Gastrocnemius medialis (tissue), 4 donors: ENCODE measurements at places on chromosomes 6 and 20. TPM values are rescaled to one million over a fixed set of nuclear protein-coding genes. Genes with fewer than 3 reads are reported as not detected.

PROKR2 gene
- total RNA-seq: not detected

CCN6 gene
- total RNA-seq: not detected

SNAI1 gene
- 1.3 TPM for total RNA-seq

GABRR2 gene
- 0.24 TPM for total RNA-seq

IPCEF1 gene
- total RNA-seq: not detected

PRSS16 gene
- total RNA-seq: not detected

RAET1E gene
- total RNA-seq: 3.9 TPM

- peaks cover 26% of the 10 kb centered on the region for H3K4me1 ChIP-seq
- peak overlapping the region; percentile 63 for H3K27ac ChIP-seq
- H3K27me3 ChIP-seq: no peaks in the 10 kb centered on the region
- H3K36me3 ChIP-seq: no peaks in the 10 kb centered on the region
- no peak for DNase-seq
Measured at GRCh38 chr6:137261361-137261760, 42.2 kb upstream of the IFNGR1 start.

DNA sequence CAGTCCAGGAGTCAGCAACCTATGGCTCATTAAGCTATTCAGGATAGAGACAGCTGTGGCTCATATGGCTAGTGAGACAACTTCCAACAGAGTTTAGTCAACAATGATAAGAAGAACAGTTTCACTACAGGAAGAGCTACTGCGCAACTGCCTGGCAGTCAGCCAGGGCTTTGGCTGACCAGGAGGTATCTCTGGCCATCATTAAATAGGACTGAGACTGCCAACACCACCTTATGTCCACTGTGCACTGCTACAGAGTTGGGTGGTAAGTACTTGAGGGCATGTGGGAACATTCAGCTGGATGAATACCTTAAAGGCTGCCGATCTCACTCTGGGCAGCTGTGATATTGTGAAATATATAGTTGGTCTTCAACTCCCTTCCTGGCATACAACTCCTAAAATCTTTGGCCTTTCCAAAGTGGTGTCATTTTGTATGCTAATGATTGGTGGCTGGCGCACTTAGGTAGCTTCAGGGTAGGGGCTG is 52.2 kb upstream of the FAM83C start:
- H3K27me3 ChIP-seq: no peaks in the 10 kb centered on the region
- H3K4me3 ChIP-seq: no peak overlapping the region
- peaks cover 48% of the 10 kb centered on the region for H3K4me1 ChIP-seq
- peaks cover 30% of the 10 kb centered on the region for H3K36me3 ChIP-seq
- peak; percentile 56 for DNase-seq

GRCh38 chr6:36946526-36946925 is 8.0 kb upstream of the PI16 start:
- no peak overlapping the region for H3K27ac ChIP-seq
- no peaks in the 10 kb centered on the region for H3K36me3 ChIP-seq
- no peak for DNase-seq
- no peaks in the 10 kb centered on the region for H3K27me3 ChIP-seq

GRCh38 chr6:138752017-138752416 is 21.6 kb upstream of the CCDC28A start:
- no peak overlapping the region for H3K27ac ChIP-seq
- no peak overlapping the region for H3K4me3 ChIP-seq
- H3K27me3 ChIP-seq: no peaks in the 10 kb centered on the region
- H3K4me1 ChIP-seq: no peaks in the 10 kb centered on the region

GRCh38 chr6:151121900-151122299 is 117.9 kb upstream of the AKAP12 start:
- DNase-seq: peak; percentile 6
- H3K27ac ChIP-seq: no peak overlapping the region
- no peaks in the 10 kb centered on the region for H3K36me3 ChIP-seq

DNA sequence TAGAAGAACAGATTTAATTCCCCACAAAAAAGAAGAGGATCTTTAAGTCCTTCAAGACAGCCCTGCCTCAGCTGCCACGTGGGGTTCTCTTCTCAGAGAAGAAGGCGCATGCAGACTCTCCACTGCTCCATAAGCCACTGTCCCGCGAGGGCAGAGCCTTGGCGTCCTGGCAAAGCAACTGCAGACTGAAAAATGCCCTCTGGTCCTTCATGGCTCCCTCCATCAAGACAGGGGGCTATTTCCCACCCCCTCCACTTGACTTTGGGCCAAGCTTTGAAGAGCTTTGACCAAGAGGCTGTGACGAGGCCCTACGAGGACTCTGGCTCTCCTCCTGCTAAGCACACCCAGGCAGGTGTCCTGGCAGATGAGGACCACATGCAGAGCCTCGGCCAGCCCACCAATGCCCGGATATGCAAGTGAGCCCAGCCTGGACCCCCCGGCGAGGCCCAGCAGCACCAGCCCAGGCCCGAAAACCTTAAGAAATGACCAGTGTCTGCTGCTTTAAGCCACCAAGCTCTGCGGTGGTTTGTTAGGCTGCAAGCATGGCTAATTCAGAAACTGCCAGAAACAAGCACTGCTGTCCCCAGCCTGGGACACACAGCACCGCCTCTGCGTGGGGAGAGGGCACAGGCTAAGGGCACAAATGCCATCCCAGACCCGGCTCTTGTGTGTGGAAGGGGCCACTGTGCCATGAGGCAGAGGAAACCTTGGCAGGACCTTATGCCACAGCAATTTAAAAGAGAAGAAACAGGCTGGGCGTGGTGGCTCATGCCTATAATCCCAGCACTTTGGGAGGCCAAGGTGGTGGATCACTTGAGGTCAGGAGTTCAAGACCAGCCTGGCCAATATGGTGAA is 16.1 kb downstream of the GMEB2 start:
- no peak for DNase-seq
- H3K4me1 ChIP-seq: peaks cover 4% of the 10 kb centered on the region
- no peak overlapping the region for H3K27ac ChIP-seq

DNA sequence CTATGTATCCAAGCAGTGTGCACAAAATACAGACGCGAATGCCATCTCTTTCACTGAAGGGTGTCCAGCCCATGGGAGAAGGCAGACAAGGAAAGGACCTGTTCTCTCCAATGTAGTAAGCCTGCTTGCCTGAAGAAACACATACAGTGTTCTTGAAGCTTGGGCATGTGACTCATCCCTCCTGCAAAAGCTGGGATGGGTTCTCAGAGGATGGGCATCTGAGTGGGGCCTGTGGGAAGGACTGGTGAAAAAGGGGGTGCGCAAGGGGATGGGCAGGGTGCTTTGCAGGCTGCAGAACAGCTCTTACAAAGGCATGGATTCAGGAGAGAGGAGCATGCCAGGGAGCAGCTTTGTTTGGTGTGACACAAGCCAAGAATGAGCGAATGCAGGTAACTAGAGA is 128.1 kb downstream of the FYN start:
- H3K27me3 ChIP-seq: no peaks in the 10 kb centered on the region
- H3K4me1 ChIP-seq: peaks cover 51% of the 10 kb centered on the region
- H3K36me3 ChIP-seq: no peaks in the 10 kb centered on the region
- H3K27ac ChIP-seq: no peak overlapping the region
- H3K4me3 ChIP-seq: no peak overlapping the region

GRCh38 chr6:10719296-10719963 is 3.4 kb upstream of the TMEM14C start:
- no peaks in the 10 kb centered on the region for H3K36me3 ChIP-seq
- H3K27ac ChIP-seq: no peak overlapping the region
- no peaks in the 10 kb centered on the region for H3K27me3 ChIP-seq
- peak overlapping the region; percentile 62 for H3K4me3 ChIP-seq
- H3K4me1 ChIP-seq: peaks cover 17% of the 10 kb centered on the region

- H3K4me3 ChIP-seq: no peak overlapping the region
- no peaks in the 10 kb centered on the region for H3K36me3 ChIP-seq
- no peak overlapping the region for H3K27ac ChIP-seq
- H3K4me1 ChIP-seq: peaks cover 10% of the 10 kb centered on the region
- DNase-seq: no peak
- no peaks in the 10 kb centered on the region for H3K27me3 ChIP-seq
Measured at GRCh38 chr6:109428889-109429477, 11.4 kb downstream of the PPIL6 start.

DNA sequence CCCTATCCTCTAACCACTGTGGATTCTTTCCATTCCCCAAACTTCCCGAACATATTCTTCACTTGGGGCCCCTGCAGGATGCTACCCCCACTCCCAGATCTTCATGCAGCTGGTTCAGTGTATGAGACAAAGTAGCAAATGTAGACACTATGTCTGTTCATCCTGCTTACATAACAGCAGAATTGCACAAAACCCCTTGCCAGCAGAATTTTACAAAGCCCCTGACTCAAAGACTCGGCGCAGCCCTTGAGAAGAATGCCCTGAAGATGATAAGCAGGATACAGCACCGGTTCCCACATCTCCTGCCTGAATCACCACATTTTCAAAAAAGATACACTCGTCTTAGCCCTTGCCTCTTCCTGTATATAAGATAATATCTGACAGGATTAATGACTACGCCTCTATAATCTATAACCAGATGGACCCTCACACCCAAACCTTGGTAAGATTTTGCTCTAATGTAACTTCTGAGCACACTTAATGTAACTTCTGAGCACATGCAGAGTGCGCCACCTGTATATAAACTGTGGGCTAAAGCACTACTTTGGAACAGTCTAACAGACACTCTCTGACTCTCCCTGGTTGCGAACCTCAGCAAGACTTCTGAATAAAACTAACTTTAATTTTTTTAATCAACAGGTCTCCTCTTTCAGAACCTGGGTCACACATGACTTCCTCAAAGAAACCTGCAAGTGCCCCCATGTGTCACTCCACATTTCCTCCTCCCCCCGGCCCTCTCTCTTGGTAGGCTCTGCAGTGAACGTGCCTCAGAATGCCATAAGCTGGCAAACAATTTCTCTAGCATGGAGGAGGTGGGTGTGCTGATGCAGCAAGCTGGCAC is 28.7 kb downstream of the RALGAPA2 start:
- peaks cover 76% of the 10 kb centered on the region for H3K4me1 ChIP-seq
- H3K27ac ChIP-seq: no peak overlapping the region
- no peak for DNase-seq
- no peaks in the 10 kb centered on the region for H3K27me3 ChIP-seq
- no peak overlapping the region for H3K4me3 ChIP-seq

DNA sequence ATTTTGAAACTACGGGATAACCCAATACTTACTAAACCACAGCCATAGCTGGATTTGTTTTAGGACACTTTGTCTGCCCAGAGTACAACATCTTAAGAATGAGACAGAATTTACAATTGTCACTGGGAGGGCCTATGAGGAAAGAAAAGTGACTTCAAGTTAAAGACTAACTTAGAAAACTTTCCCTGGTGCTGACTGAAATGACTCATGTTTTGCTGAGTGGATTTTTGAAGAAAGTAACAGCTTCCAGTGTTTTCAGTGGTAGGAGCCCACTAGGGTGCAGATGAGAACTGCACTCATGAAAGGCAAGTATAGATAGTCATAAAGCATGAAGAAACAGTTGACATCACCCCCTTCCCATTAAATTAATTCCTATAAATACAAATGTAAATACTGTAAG is 988.2 kb upstream of the MAP3K7 start:
- no peaks in the 10 kb centered on the region for H3K36me3 ChIP-seq
- H3K27ac ChIP-seq: no peak overlapping the region
- DNase-seq: no peak
- H3K27me3 ChIP-seq: no peaks in the 10 kb centered on the region
- H3K4me3 ChIP-seq: no peak overlapping the region

GRCh38 chr20:17794400-17794799 is 94.6 kb downstream of the BANF2 start:
- no peak overlapping the region for H3K4me3 ChIP-seq
- no peaks in the 10 kb centered on the region for H3K36me3 ChIP-seq
- H3K27me3 ChIP-seq: no peaks in the 10 kb centered on the region

GRCh38 chr6:112480553-112480952 is 133.4 kb downstream of the RFPL4B start:
- no peak overlapping the region for H3K4me3 ChIP-seq
- DNase-seq: no peak
- no peaks in the 10 kb centered on the region for H3K27me3 ChIP-seq
- no peaks in the 10 kb centered on the region for H3K36me3 ChIP-seq
- H3K4me1 ChIP-seq: no peaks in the 10 kb centered on the region

DNA sequence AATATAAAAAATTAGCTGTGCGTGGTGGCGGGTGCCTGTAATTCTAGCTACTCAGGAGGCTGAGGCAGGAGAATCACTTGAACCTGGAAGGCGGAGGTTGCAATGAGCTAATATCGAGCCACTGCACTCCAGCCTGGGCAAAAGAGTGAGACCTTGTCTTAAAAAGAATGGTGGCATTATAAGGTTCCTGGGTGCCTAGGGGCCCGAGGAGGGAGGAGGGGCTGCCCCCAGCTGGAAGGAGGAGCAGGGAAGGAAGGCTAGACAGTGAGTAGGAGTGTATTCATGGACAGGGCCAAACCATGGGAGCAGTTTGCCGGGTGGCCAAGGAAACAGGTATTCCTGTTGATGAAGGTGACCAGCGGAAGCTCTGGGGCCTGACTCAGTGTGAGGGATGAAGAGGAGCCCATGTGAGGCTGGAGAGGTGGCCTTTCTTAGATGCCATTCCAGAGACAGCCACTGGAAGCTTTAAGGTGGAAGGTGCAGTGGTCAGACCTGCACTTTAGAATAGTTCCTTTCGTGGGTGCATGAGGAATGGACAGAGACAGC is 24.2 kb downstream of the MANBAL start:
- no peak overlapping the region for H3K4me3 ChIP-seq
- H3K27me3 ChIP-seq: no peaks in the 10 kb centered on the region
- H3K27ac ChIP-seq: peak overlapping the region; percentile 79

DNA sequence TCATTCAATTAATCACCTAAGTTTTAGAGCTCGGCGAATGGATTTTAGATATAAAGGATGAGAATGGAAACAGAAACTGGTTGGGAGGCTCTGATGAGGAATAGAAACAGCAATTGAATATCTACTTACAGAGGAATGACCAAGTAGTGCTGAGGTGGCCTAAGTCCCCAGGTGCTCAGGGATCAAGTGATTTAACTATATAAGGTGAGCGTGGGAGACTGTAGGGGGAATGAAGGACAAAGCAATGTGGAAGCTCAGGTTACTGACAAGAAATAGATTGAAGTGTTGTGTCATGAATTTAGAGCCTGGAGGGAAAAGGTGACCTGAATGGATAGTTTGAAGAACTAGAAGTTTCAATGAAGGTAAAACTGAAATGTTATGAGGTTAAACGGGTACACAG is 495.4 kb upstream of the SOX4 start:
- no peak overlapping the region for H3K27ac ChIP-seq
- H3K4me3 ChIP-seq: no peak overlapping the region
- H3K27me3 ChIP-seq: no peaks in the 10 kb centered on the region
- H3K36me3 ChIP-seq: no peaks in the 10 kb centered on the region
- H3K4me1 ChIP-seq: no peaks in the 10 kb centered on the region
